ENCODE measurements at places on chromosomes 5 and 9.

DNA sequence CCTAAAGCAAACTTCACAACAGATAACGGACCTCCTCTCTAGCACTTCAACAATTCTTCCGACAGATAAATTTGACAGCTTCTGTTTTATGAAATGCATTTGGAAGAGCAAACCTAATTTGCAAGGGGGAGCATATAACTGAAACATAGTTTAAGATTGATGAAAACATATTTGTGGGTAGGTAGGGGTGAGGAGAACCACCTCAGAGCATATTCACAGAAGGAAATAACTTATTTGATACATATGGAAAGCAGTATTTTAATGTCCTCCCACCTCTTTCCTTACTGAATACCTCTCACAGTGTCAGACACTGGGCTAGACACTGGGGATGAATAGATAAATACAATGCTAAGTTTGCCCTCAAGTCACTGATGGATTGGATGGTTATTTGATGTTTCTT lies 384.8 kb downstream of the MAT2B start:
- DNase-seq, result no peak

DNA sequence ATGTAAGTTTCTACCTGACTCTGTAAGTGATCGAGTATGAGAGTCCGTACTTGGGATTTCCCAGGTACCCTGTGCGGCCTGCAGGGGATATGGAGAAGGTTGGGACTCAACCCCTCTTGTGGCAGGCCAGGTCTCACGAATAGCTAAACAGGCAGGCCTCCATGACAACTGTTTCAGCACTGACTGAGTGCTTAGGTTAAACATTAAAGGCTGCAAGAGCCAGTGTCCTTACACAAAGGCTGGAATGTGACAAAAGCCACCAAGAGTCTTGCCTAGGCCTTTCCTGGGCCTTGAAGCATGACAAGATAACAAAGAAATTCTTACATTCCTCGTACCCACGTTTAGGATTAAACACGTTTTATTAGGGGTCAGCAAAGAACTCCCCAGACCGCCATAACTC lies 58.6 kb downstream of the THBS4 start:
- no peak for DNase-seq

- no peak for DNase-seq
These were observed 41.4 kb downstream of the S1PR3 start for GRCh38 chr9:89032661-89033060.

DNA sequence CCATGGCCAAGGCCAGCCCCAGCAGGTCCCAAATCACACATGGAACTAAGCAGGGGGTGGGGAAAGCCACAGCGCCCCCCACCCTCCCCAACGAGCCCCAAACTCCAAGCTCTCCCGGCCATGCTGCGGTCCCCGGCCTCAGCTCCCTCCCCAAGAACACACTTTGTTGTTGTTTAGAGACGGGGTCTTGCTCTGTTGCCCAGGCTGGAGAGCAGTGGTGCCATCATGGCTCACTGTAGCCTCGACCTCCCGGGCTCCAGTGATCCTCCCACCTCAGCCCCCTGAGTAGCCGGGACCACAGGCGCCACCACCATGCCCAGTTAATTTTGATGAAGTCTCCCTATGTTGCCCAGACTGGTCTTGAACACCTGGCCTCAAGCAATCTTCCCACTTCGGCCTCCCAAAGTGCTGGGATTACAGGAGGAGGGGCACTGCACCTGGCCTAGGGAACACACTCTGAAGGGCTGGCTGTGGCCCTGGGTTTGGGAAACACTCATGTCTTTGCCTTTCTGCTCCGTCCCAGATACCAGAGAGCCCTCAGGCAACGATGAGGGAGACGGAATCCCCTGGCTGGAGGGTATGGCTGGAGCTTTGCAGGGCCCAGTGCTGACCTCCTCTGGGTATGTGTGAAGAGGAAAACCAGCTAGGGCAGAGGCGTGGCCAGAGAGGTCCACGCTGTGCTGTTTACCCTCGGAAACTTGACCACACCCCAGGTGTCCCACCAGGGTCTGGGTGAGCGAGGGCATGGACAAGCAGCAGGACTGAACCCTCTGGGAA lies 53.2 kb upstream of the UBAC1 start:
- no peak for DNase-seq

- no peak for DNase-seq
These were observed 14.5 kb downstream of the GRAMD2B start for GRCh38 chr5:126437721-126438120.

GRCh38 chr5:50501491-50502228 lies 60.6 kb upstream of the EMB start:
- peak; percentile 98 for DNase-seq

GRCh38 chr5:4831325-4831724 lies 308.8 kb upstream of the ADAMTS16 start:
- no peak for DNase-seq

- DNase-seq, result no peak
These were observed 54.4 kb downstream of the ADAMTS2 start for GRCh38 chr5:179290681-179291540.

- DNase-seq, result no peak
These were observed 390.3 kb downstream of the ANXA1 start for GRCh38 chr9:73541923-73542322.

GRCh38 chr5:8528106-8528505 lies 659.2 kb downstream of the MTRR start:
- DNase-seq, result no peak

DNA sequence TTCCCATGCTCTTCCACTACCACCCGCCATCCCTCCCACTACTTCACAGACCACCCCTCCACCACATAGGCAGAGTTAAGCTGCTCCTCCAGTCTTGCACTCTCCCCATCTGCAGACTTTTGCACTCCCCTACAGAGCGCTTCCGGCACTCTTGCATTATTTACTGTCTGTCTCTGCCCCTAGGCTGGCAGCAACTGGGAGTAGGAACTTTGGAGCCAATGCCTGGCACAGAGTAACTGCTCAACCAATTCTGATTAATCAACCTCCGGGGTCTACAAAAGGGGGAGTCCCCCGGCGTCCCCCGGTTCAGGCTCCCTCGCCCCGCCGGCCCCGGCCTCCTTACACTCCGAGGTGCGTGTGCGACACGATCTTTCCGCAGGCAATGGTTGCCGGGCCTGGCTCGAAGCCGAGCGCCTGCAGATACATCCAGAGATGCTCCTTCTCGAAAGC lies 498 bp downstream of the HAUS6 start:
- DNase-seq, result no peak

GRCh38 chr5:43839218-43839617 lies 236.2 kb downstream of the NNT start:
- no peak for DNase-seq
